ENCODE measurements at places on chromosomes 3 and 15. TPM values are rescaled to one million over a fixed set of nuclear protein-coding genes. Genes with fewer than 3 reads are reported as not detected.

DNA sequence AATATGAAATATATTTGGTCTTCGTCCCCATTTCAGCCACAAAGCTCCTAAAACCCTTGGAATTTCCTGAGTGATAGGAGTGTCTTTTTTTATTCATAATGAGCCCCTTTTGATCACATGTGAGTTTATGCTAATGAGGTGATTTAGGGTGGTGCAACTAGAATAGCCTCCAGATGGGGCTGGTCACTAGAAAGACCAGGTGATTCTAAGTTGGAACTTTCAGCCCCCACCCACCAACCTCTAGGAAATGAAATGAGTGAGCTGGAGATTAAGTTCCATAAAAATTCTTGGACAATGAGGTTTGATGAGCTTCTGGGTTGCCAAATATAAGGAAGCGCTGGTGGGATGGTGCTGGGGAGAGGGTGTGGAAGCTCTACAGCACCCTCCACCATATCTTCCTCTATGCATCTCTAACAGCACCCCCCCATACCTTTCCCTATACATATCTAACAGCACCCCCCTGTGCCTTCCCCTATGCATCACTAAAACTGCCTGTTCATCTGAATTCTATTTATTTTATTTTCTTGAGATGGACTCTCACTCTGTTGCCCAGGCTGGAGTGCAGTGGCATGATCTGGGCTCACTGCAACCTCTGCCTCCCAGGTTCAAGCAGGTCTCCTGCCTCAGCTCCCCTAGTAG lies 2.1 kb upstream of the SMCO1 start:
- no peak for DNase-seq

RIOX2 gene
- total RNA-seq: 12.9 TPM

ANKRD34C gene
- total RNA-seq: 2.0 TPM

RNF111 gene
- total RNA-seq: 11.1 TPM

GRCh38 chr3:46407970-46408369 lies 911 bp downstream of the CCRL2 start:
- no peak for DNase-seq

MAP1A gene
- 54.3 TPM for total RNA-seq

DNA sequence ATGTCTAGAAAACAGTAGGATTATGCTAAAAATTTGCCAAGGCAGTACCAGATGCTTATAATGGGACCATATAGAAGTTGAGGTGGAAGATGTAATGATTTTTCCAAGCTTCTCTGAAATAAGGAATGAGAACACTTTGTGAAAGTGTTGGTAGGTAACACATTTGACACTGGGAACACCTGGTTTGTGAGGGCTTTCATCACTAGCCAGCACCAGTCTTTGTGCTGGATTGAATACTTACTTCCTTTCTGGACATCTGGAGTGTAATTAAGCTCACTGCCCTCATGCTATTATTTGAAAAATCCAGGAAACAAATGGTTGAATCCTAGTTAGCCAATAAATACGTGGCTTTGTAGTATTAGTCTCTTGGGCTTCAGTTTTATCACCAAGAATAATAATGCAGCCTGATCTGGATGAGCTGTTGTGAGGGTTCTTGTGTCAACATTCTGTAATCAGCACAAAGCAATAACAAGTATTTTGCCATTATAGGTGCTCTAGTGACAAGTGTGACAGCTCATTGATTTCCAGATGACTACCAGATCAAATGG lies 12.9 kb downstream of the CCDC80 start:
- DNase-seq: no peak

GRCh38 chr3:3545360-3545759 lies 253.9 kb upstream of the LRRN1 start:
- DNase-seq: no peak

ERICH6 gene
- 0.32 TPM for total RNA-seq

EPB42 gene
- total RNA-seq: not detected

DNA sequence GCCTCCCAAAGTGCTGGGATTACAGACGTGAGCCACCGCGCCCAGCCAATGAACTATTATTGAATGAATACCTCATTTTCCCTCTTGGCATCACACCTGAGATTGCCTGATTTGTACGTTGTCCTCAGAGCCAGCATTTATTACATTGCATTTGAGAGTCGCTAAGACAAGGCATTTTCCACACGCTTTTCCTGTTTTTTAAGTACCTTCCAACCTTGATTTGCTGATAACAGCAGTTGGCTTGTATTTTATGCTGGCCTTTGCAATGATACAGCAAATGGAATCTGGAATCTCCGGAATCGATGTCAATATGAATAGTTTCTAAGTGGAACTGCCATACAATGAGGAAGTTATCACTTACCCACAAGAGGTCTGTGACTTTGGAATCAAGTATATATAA lies 15.7 kb upstream of the CNBP start:
- no peak for DNase-seq

DNA sequence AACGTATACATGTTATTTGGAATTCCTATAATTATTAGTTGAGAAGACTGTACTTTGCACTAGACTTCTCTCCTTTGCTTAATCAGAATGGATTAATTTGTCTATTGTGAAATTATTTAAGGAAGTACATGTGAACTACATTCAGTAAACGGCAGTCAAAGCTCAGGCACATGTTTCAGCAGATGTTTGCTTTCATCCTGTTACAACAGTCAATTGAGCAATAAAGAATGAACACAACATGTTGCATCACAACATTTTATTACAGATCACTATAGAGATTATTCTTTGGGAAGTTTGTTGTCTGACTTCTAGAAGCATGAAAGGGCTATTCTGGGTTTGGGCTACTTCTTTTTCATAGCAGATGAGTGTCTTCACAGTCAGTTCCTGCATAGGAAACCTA lies 39.2 kb downstream of the RAB27A start:
- DNase-seq: no peak

- no peak for DNase-seq
These were observed 26.9 kb upstream of the ZMAT3 start for GRCh38 chr3:179098388-179099077.

DNA sequence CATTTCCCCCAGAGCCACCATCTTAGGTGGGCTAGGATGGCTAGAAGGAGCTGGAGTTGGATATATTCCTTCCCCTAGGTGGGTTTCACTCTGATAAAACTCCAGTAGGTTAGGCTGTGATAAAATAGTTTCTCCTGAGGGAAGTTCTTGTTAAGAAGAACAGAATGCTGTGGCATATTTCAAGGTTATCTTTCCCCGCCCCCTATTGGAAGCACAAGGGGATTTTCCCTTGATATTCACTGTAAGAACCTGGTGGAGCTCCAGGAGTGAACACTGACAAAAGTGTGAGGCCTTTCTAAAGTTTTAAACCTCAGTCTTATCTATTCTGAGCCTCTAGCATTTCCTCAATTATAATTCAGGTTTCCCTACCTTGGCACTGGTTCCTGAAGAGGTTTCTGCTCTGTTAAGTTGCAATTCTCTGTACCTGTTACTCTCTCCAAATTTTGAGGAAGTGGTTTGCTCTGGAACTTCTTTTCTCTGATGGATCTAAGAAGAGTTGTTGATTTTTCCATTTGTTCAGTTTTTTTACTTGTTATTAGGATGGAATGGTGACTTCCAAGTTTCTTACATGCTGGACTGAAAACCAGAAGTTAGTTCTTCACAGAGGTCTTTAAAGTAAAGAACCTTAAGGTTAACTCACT lies 113.5 kb downstream of the GMPS start:
- no peak for DNase-seq

DNA sequence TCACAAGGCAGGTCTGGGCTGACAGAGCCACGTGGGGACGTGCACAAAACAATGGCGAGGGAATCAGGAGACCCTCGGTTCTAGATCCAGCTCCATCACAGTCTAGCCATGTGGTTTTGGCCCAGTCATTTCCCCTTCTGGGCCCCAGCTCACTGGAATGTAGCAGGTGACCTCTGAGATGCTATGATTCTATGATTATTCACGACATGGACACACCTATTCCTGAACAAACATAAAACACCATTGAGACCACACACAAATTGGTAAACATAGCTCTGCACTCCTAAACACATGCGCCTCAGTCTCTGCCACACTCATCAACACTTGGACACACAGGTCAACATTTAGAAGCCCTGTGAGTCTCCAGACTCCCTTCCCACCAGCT lies 9.0 kb downstream of the IGDCC4 start:
- no peak for DNase-seq

PFN2 gene
- 31.9 TPM for total RNA-seq

- no peak for DNase-seq
These were observed 42.8 kb upstream of the NSMCE3 start for GRCh38 chr15:29312387-29312786.

DNA sequence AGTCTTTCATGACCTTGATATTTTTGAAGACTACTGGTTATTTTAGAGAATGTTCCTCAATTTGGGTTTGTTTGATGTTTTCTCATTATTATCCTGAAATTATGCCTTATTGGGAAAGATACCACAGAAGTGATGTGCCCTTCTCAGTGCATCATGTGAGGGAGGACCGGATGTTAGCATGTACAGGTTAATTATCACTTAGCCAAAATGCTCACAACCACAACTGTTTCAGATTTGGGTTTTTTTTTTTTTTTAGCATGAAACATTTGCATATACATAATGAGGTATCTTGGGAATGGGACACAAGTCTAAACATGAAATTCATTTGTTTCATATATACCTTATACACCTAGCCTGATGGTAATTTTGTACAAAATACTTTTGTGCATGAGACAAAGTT lies 59.8 kb downstream of the PIK3R4 start:
- no peak for DNase-seq

PLIN1 gene
- 0.28 TPM for total RNA-seq

DNA sequence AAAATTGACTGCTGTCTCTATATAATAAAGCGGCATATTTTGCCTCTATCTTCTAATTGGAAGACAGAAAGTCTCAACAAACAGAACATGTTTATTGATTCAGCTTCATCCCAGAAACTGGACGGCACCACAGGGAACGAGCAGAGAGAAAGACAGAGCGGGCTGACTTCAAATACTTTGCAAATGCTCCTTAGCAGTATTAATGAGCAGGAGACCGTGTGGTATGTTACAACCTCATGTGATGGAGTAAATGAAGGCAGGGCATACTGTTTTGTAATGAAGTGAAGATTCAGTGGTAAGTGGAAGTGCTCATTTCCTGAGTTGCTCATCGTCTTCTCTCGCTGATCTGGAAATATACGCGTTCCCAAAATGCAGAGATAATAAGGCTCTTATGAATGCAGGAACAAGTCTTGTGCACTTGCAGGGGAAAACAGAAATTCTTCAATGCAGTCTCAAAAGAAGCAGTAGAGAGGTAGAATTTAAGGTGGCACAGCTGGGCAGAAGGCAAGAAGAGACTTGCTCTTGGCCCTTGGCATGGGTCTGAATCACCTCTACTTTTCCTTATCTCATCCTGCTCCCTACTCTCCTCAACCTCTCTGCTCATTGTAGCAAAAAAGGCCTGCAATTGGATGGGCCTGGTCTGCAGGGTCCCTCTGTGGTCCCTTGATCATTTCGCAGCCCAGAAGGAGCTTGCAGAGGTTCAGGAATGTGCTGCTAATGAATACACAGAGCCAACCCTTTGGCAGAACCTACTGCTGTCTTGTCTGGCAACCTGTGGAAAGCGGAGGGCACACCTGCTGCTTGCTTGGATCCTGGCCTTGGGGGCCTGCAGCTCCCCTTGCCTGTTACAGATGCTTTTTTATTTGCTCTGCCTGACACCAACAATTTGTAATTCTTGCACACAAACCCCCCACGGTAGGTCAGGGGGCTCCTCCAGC lies 604.9 kb upstream of the CFAP20DC start:
- DNase-seq: no peak

- no peak for DNase-seq
These were observed 219.0 kb upstream of the ONECUT1 start for GRCh38 chr15:53009093-53009492.

- DNase-seq: no peak
These were observed 82.3 kb downstream of the IQSEC1 start for GRCh38 chr3:12990781-12991480.

REC114 gene
- not detected for total RNA-seq

DNA sequence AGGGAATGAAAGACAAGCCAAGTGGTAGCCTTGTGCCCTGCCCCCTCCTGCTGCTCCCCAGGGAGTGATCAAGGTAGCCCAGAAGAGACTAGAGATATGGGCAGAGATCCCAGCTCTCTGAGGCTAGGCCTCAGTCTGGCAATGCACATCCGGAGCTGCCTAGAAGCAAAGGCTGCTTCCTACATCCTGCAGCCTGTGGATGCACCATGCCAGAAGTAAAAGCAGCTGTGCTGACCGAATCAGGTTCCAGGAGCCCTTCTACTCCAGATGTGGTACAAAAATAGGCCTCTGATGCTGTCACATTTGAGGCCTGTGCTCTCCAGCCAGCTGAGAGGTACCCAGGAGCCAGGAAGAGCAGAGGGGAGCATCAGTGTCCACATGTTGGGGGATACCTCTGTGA lies 16.0 kb downstream of the TRAIP start:
- no peak for DNase-seq
